ENCODE measurements at places on chromosomes 3 and 15.

GRCh38 chr15:63997715-63998442 is 48.4 kb downstream of the DAPK2 start:
- no peak for DNase-seq

GRCh38 chr3:25181096-25181495 is 247.0 kb upstream of the RARB start:
- DNase-seq: no peak

DNA sequence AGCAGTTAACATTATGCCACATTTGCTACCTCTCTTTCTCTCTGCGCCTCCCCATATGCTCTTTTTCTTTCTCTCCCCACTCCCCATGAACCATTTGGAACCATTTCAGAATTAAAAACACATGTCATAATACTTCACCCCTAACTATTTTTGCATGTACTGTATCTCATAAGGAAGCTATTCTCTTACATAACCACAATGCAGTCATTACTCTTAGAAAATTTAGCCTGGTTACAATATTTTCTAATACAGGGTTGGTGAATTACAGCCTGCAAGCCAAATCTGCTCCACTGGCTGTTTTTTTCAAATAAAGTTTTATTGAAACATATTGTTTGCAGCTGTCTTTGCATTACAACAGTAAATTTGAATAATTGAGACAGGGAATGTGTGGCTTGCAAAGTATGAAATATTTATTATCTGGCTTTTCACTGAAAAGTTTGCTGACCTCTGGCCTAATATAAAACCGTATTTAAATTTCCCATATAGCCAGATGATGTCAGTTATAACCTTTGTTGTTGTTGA is 62.8 kb downstream of the SGO1 start:
- no peak for DNase-seq

- DNase-seq: no peak
Measured at GRCh38 chr15:80754014-80754413, 25.2 kb upstream of the CEMIP start.

GRCh38 chr3:359672-360071 is 163.1 kb downstream of the CHL1 start:
- no peak for DNase-seq

- DNase-seq: no peak
Measured at GRCh38 chr15:94253742-94254141, 22.4 kb downstream of the MCTP2 start.

- peak; percentile 94 for DNase-seq
Measured at GRCh38 chr3:183265157-183265642, 12.1 kb downstream of the B3GNT5 start.

- no peak for DNase-seq
Measured at GRCh38 chr3:17551895-17552294, 190.5 kb downstream of the TBC1D5 start.

DNA sequence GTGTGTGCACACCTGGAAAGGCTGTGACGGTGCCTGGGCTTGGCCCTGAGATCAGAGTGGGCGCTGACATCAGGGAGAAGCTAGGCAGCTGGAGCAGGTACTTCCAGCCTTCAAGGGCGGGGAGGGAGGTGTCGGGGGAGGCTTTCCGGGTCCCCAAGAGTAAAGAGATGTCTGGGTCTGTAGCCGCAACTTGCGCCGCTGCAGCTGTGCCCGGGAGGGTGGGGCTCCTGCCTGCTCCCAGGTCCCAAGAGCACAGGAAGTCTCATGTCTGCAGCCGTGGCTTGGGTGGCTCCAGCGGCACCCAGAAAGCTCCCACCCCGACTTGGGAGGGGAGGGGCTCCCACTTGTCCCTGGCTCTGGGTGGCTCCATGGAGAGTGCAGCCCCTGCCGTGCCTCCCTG is 103.2 kb upstream of the BNIP2 start:
- DNase-seq: no peak

DNA sequence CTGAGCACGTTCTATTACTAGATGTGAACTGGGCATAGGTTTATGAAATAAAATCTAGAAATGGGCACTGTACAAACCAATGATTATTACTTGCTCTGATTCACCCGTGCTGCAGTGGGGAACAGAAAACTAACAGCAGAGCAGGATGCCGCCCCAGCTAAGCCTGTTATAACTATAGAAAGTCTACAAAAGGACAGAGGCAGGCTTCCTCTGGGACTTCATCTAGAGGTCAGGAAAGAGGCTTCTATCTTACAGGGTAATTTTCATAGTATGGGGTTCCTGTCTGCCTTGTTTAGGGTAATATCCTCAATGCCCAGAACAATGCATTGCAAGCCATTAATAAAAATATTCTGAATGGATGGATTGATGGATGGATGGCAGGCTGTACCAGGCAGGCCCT is 177.0 kb upstream of the TBL1XR1 start:
- DNase-seq: no peak

GRCh38 chr3:110789315-110789714 is 282.3 kb upstream of the NECTIN3 start:
- no peak for DNase-seq

DNA sequence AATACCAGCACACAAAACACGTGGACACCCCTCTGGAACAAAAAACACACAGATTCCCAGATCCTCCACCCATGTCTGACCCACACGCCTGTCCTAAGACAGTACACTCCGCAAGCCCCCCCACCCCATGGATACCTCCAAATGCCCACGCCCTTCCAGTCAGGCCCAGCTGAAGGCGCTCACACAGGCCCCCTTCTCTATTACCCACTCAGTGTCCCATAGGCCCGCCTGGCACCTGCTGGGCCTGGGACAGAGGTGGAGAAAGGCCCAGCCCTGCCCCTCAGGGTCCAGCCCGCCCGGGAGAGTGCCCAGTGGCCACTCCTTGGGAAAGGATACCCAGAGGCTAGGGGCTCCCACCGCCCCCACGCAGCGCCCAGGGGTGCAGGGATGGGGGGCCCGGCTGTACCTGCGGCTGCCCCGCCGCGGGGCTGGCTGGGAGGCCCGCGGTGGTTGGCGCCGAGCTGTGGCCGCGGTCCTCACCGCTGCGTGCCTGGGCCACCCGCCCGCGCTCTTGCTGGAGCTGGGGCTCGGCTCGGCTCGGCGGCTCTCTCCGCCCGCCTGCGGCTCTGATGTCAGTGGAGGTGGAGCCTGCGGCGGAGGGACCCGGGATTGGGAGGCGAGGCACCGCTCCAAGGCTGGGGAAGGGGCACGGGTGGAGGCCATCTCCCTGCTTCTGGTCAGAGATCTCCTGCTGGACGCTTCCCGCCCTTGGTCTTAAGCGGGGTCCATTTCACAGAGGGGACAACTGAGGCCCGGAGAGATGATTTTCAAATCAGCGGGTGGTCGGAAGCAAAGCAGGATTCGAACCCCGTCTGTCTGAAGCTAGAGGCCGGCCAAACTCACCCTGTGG is at the start of gene CAMK1:
CAMK1 (minus strand) TSS at position 522 of the 850 bp plus-strand sequence. CDS start 2,198 bp downstream, outside the sequence.
- peak; percentile 86 for DNase-seq

- DNase-seq: peak; percentile 82
Measured at GRCh38 chr15:95291898-95292472, 1038.5 kb upstream of the NR2F2 start.

- DNase-seq: peak; percentile 43
Measured at GRCh38 chr15:56052395-56053045, 59.1 kb upstream of the NEDD4 start.

DNA sequence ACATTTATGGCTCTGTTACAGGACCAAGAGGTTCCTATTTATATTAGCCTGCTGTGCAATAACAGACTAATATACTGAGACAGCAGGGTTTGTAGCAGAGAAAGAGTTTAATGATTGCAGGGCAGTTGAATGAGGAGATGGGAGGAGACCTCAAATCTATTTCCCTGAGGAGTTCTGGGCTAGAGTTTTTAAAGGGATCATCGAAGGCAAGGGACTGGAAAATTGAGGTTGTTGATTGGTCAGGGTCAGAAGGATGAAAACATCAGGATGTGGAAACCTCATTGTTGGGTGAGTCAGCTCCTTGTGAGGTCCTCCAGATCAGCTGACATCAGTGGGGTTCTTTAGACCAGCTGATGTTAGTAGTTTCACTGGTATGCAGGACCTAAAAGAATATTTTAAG is 60.6 kb upstream of the GOLGA8B start:
- no peak for DNase-seq

- peak; percentile 66 for DNase-seq
Measured at GRCh38 chr3:35484929-35485530, 154.3 kb upstream of the ARPP21 start.

GRCh38 chr3:171262431-171262830 is 197.8 kb downstream of the TNIK start:
- DNase-seq: no peak

DNA sequence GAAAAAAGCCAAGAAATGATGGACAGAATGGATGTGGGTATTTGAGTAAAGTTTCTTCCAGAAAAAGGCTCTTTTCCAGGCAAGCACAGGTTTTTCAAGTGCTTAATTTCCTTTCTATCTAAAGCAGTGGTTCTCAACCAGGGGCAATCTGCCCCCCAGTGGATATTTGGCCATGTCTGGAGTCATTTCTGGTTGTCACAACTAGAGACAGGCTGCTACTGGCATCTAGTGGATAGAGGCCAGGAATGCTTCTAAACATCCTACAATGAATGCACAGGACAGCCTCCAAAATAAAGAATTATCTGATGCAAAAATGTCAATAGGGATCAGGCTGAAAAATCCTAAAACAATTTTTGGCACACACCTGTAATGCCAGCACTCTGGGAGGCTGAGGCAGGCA is 23.9 kb downstream of the SEC22C start:
- no peak for DNase-seq

DNA sequence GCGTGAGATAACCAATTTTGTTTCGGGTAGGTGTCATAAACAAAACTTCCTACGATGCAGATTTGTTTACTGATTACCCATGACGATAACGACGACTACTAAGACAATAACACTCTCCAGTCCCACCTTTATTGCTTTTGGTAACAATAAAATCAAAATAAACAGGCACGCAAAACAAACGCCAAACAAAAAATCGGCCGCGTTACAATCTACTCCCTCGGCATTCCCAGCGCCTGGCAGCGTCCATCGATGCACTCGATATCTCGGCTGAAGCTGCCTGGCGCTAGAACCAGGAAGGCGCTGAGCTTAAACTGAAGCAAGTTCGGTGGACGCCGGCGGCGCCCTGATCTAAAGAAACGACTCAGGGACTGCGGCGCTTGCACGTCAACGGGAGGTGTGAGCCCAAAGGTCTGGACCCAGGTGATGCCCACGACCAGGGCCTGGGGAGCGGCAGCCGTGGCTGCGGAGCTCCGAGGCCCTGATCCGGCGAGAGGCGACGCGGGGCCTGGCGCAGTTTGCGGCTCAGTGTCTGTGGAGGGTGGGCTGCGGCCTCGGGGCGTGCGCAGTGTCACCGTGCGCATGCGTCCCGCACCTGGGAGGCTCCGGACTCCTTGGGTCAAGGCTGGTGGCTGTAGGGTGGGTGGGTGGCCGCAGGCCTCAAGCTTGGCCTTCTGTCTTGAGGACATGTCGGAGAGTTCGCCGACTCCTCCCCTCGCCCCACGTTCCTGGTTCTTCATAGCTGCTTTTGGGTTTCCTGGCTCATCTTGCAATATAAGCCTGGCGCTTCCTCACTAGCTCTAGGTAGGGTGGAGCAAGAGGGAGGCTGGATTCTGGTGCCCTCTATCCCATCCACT is at the start of gene RSRC1:
RSRC1 (plus strand) TSS at position 286 of the 854 bp plus-strand sequence. CDS start 12,016 bp downstream, outside the sequence.
- peak; percentile 96 for DNase-seq

DNA sequence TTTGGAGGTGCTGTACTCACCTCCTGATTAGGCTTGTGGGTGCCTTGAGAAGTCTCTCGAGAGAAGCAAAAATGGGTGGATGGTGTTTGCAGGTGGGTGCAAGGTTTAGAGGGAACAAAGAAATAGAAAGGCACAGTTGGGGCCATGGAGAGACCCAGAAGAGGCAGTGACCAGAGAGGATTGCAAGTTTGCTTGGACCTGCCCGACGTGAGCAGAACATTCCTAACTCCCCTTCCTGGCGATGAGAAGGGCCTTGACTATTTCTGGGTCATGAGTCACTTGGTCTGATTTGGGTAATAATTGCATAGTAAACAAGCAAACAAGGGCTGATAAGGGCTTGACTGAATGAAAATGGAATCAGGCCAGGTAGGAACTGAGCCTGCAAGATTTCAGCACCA is 7.0 kb upstream of the CTSH start:
- no peak for DNase-seq

DNA sequence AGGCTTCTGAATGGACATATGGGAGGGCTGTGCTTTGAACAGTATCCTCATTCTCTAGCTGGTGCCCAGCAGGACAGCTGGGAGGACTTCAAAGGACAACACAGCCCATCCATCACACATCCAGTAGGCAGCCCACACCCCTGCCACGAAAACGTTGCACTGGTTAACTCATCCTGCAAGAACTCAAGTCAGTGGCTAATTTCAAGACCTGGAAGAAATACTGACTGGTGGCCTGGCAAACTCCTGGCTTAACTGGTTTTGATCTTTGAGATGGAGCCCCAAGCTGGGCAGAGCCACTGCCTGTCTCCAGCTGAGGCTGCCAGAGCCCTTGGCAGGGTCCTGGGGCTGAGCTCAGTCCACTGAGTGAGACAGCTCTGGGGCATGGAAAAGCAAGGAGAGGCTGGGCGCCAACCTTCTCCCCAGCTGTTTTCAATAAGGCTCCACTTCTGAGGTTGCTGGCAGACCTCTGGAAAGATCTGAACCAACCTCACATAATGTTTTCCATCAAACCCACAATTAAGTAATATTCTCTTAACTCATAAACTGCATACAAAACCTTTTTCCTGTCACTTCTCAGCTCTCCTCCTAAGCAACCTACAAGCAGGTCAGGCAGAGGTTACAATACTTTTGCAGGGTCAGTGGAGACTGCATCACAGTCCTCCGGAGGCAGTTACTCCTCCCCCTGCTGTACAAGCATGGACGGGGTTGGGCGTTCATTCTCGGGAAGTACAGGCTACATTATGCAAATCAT is 110.3 kb downstream of the MYLK start:
- peak; percentile 50 for DNase-seq

DNA sequence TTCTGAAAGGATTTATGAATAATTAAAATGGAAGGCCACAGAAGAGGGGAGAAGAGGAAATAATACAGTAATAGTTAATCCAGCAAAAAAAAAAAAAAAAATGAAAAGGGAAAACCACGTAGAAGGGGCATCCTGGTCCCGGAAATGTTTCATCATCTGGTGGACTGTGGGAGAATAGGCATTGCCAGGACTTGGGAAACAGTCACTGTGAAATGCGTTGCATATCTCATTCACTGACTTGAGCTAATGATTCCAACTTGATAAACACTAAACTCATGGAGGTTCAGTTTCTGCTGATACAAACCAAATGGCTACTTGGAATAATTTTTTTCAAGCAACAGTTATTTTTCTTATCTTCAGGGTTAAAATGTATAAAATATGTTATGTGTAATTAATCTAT is 3.2 kb downstream of the XCR1 start:
- no peak for DNase-seq

DNA sequence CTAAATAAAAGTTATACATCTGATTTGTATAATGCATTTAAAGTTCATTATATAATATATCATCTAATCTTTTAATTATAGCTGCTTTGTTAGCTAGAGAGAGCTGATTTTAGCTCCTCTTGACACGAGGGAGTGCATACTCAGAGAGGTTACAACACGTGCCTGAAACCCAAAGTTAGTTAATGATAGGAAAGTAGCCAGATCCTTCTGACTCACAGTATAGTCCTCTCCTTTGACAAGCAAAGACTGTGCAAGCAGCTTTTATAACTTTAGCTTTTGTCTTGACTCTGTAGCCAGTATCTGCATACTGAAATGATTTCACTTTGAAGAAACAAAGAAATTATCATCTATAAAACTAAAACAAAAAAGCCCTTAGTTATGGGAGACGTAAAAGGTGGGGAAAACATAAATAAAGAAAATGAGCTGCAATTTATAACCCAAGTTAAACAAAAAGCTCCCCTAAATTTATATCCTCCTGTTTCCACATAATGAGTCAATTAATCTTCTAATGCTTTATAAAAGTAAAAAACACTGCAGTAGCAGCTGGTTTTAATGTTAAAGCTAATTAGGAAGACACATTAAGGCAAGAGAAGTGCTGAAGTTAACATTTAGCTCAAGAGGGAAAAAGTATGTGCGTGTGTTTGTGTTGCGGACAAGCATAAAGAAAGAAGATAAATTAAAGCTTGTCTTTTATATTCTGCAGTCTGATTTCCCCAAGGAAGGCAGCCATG is 13.1 kb downstream of the GABRR3 start:
- no peak for DNase-seq
